Head of caudate nucleus (tissue), 42 donors: ENCODE measurements at places on chromosomes 12 and 14.

- DNase-seq: no peak
These were observed 366.8 kb downstream of the VRK1 start for GRCh38 chr14:97164021-97164420.

DNA sequence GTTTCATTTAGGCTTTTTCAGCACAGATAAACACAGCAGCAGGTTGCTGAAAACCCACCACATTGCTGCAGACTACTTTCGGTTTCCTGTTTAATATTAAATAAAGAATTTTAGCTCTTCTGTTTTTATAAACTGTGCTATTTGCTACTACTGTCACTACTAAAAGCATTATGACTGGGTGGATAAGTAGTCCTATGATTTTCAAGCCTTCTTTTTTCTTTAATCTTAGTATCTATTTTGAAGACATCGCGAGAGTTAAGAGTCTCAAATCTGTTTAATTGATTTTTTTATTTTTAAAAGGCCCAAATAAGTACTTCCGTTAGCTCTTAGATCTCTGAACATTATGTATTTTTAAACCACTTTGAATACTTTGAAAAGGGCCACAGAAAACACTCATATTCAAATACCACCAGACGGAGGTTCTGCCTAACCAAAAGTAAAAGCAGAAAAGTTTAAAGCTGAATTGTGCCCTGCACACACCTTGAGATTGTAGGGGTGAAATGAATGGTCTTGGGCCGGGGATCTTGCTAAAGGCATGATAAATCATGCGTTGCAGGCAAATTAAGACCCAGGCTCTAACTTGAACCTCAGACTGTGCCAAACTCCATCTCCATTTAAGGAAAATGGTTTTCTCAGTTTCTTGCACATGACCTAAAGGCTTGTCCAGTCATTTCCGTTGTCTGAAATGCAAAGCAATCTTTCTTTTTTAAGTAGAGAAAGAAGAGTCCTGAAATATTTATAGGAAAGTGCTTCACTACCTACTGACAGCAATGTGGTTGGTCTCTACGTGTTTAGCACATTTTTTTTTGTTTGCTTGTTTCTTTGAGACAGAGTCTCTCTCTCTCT, 13.6 kb upstream of the FOXN3 start:
- no peak for DNase-seq

- no peak for DNase-seq
These were observed 100.9 kb upstream of the C14orf180 start for GRCh38 chr14:104478656-104479055.

DNA sequence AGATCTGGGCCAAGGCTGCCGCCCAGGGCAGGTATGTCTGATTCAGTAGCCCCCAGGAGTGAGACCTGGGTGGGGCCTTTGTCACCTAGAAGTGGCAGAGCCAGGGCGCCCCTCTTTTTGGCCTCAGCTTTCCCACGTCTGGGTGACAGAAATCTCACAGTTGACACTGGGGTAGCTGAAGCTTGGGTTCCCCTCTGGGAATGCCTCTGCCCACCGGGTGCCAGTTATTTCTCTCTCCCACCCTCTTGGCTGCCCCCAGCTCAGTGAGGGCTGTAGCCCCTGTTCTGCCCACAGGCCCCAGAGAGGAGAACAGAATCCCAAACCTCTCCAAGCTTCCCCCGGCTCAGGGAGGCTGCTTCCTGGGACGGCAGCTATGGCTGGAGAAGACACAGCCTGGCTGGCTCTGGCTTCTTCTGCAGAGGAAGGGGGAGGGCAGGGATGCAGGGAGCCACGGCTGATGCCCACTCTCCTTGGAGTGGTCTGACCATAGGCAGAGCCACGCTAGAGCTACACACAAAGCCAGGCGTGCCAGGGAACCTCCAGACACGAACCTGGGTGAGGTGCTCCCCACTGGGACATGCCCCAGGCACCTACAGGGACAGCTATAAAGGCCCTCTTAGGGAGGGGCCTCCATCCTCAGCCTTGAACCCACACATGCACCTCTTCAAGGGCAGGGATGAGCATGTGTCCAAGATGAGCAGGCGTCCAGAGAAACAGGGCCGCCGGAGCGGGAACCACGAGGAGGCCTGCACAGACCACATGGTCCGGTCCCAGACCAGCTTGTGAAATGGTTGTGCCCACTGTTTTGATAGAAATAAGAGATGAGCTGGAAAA, 51.7 kb downstream of the BEGAIN start:
- DNase-seq: no peak

- DNase-seq: no peak
These were observed 65.6 kb downstream of the AMN start for GRCh38 chr14:102988054-102988453.

DNA sequence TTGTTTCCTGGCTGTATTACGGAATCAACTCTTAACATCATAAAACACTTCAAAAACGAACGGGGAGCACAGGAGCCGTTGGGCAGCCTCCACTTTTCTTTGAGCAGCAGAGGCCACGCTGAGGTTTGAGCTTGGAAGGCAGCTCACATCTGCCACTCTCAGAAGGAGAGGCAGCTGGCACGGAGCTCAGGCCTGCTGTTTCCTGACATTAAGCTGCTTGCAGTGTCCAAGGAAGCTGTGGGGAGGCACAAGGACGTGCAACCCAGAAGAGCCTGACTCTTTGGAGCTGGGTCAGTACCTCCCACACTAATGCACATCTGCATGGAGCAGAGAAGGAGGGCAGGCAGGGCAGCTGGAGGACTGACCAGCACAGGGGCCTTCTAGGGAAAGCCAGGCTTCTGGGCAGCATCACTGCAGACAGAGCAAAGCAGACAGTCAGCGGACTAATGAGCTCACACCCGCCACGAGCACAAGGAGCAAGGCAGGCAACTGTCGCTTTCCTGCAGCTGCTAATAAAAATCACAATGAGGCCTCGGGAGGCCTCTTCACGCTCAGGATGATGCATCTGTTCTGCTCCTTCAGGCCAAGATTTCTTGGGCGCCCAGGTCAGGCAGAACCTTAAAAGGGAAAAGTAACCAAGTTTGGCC, 211.1 kb downstream of the GLT1D1 start:
- DNase-seq: no peak

- no peak for DNase-seq
These were observed 951.5 kb downstream of the GALC start for GRCh38 chr14:87041290-87042020.

DNA sequence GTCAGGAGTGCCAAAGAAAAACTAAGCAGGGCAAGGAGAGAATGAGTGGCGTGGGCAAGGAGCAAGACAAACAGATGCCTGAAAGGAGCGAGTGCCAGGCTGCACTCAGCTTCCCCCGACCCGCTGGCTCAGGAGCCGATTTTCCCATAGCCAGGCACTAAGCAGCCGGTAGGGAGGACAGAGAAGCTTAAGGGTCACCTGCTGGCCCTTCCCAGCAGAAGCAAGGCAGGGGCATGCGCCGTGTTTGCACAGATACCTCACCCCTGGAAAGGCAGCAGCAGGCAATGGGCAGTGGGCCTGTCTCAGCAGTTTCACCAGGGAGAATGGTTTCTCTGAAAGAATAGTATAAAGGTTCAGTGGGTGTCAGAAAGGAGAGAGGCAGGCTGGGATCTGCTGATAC, 104.9 kb upstream of the FKBP4 start:
- DNase-seq: no peak

- DNase-seq: no peak
These were observed 104.8 kb downstream of the UNC79 start for GRCh38 chr14:93535537-93535936.

- DNase-seq: no peak
These were observed 161.3 kb upstream of the IFNG-AS1 start for GRCh38 chr12:67827820-67828383.

DNA sequence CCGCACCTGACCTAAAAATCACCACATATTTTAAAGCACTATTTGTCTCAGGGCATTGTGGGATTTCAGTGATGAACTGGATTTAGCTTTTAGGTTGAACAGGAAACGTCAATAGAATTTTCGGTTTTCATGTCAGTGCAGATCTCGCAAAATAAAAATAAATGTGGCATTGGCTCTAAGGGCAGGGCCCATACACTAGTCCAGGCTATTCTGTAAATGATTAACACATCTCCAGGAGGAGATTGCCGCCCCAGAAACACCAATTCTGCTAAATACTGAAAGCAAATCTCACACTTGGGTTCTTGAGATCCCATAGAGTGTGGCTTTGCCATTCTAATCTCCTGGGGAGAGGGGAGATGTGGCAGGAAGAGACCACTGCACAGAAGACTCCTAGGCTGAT, 1494.0 kb upstream of the TMEM132C start:
- DNase-seq: no peak

DNA sequence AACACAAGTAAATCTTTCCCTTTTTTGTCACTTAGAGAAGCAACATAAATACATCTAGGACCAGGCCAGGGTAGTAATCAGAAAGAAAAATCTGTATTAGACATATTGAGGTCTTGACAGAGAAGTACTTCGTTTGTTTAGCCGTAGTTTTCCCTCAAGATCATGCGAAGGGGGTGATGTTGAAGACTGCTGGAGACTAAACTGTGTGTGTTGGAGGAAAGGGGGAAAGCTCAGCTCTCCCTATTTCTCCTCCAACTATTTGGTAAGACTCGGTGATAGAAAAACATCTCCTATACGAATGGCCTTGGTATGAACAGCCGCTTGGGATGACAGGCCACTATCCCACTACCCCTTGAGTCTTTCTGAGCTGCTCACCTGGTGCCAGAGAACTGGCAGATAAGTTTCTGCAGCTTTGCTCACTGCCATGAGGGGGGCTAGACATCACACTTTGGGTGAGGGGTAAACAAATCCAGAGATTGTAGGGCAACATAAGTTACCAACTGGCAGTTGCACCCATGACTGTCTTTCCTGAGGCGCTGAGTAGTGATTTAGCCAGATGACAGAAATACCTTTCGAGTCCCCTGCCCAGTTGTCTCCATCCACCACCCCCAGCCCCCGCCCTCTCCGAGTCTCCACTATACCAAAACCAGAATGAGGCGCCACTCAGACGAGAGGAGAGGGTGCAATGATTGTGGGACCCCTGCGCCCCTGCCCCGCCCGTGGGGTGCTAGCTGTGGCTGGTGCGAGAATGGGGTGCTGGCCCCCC, 685 bp downstream of the VAMP1 start:
- no peak for DNase-seq

DNA sequence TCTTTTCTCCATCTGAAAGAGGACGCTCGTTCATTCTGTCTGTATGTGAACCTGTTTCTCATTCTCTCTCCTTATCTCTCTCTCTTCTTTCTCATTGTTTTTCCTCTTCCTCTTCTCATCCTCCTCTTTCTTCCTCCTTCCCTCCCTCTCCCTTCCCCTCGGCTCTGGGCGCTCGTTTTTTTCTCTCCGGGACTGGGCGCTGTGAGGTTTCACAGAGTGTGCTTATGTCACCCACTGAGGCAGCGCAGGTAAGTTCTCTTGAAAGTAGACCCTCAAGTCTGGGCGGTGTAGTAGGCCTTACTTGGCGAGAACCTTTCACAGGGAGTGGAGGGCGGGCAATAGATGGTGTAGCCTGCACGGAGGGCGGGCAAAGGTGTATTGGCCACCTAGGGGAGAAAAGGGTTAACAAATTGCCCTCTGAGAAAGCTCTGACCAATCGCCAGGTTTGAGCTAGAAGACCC, 4.5 kb upstream of the SIX1 start:
- DNase-seq: no peak

DNA sequence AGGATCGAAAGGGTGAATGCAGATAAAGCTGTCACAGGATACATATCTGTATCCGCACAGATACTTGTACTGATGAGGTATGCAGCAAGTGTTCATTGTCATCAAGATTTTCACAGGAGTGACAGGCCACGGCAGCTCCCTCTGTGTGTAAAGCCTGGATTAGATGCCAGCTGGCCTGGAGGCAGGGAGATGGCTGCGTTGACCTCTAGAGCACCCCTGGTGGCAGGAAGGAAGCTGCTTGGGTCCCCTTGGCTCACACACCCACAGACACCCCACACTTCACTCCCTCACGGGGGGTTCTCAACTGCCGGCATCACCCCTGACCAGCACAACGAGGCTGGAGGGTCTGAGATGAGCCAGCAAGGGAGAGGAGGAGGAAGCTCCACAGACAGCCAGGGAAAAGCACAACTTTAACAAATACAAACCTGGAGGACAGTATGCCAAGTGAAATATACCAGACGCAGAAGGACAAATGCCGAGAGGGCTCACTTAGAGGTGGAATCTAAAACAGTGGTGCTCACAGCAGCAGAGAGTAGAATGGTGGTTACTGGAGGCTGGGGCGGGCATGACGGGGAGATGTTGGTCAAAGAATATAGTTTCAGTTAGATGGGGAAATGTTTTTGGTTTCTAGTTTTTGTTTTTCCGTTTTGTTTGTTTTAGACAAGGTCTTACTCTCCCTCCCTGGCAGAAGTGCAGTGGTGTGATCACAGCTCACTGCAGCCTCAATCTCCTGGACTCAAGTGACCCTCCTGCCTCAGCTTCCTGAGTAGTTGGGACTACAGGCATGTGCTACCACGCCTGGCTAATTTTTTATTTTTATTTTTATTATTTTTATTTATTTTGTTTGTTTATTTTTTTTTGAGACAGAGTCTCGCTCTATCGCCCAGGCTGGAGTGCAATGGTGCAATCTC, 45.7 kb downstream of the TEAD4 start:
- no peak for DNase-seq
